NCI-H748 treated with DMSO at 0.1 percent for 48 hours (cell line): ENCODE measurements at places on chromosomes 16 and 17.
A peak's percentile ranks its signal among the peaks of the same experiment; 100 is the strongest.

DNA sequence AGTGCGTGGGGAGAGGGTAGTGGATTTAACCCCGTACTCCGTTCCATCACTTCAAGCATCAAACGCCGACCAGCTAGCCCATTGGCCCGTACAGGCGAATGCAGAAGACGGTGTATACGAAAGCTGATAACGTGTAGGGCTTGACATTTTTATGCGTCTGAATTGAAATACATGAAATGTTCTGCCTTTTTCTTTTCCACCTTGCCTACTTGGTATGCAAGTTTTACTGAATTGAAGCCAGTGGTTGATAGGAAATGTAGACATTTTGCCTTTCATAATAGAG lies 834 bp upstream of the STAT3 start:
- DNase-seq = no peak

- no peak for DNase-seq
These were observed 9.9 kb upstream of the BAIAP3 start for GRCh38 chr16:1323296-1324239.

GRCh38 chr17:75959051-75959838 lies 18.4 kb upstream of the FBF1 start:
- DNase-seq = no peak

DNA sequence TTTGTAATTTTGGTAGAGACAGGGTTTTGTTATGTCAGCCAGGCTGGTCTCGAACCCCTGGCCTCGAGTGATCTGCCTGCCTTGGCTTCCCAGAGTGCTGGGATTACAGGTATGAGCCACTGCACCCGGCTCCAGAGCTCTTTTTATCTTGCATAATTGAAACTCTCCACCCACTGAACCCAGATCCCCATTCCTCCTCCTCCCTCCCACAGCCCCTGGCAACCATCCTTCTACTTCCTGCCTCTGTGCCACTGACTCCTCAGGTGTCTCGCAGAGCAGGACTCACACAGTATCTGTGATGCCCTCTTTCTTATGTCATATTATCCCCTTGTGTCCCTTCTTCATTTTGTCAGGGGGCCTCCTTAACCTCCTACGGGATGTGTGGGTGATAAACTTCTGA lies 340.7 kb downstream of the SLC39A11 start:
- no peak for DNase-seq

- no peak for DNase-seq
These were observed 26.9 kb downstream of the TK2 start for GRCh38 chr16:66522816-66523590.

DNA sequence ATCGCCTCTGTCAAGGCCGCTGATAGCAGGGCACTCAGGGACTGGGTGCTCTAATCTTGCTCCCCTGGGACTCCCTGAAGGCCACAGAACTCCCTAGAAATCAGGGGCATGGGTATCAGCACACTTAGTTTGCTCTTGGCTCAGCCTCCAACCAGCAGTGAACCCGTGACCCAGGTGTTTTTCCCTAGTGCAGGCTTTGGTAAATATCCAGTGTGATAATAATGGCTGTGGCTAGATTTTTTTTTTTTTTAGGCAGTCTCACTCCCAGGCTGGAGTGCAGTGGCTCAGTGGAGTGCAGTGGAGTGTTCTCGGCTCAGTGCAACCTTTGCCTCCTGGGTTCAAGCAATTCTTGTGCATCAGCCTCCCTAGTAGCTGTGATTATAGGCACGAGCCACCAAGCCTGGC lies 10.3 kb downstream of the NUPR1 start:
- DNase-seq = no peak

DNA sequence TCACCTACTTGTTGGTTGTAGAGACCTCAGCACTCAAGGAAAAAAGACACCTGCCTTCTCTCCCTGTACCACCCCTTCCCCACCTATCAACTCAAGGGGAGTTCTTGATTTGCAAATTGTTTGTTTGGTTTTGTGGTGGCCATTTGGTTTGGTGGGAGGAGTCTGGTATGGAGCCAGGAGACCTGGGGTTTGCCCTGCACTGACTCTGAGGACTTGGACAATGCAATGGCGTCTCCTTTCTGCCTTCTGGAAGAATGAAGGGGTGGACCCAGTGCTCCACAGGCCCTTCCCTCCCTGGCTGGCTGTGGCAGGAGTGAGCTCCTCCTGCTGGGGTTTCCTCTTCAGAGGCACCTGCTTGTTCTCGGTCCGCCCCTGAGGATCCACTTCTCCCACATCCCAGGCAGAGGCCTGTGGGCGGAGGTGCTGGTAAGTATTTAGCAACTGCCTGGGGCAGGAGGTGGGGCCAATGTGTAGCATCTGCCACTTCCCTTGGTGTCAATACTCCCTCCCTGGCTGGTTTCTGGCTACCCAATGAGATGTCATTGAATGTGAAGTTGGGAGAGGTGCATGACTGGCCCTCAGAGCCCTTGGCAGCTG lies 164.5 kb downstream of the NTN1 start:
- no peak for DNase-seq

- DNase-seq = no peak
These were observed 339.0 kb downstream of the CDH13 start for GRCh38 chr16:82965808-82966207.

DNA sequence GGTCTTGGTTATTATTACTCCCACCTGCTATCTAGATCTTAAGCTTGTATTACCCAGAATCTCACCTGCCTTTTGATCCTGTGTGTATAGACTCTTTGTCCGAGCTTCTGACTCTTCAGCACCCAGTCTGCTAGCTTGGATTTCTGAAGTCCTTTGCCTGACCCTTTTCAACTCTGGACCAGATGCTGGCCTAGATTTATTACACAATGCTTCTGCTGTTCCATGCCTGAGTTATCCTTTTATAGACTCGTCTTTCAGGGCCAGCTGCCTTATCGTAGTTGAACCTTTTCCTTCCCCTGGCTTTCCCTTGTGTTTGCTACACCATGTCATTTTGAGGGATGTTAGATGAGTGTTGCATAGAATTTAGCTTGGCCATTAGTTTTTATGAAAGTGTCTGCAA lies 32.6 kb downstream of the RHOT1 start:
- DNase-seq = no peak

GRCh38 chr16:72244853-72245252 lies 72.9 kb upstream of the PMFBP1 start:
- DNase-seq = no peak

GRCh38 chr16:79316004-79316458 lies 284.5 kb downstream of the MAF start:
- DNase-seq = no peak

DNA sequence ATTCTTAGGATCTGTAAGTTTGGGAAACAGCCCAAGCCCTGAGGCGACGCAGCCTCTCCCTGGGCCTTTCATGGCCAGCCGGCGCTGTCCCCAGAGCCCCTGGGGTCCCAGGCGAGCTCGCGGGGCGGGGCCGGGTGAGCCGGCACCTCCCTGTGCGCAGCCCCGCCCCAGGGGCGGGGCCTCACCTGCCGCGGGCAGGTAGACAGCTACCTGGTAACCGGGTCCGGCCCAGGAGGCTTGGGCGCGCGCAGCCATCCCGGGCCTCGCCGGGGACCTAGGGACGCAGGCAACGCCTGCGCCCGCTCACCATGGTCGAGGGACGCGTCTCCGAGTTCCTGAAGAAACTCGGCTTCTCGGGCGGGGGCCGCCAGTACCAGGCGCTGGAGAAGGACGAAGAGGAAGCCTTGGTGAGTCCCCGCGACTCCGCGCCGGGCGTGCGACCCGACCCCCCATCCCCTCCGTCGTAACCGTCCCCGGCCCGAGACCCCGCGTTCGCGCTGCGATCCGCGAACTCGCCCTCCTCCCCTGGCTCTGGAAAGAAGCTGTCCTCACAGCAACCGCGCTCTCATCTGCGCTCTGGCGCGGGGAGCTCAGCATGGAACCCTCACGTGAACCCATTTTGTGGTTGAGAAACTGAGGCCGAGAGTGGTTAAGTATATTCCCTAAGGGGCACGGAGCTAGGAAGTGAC lies at the start of gene ATP2C2:
Gene ATP2C2, plus strand, starts transcription at position 231 of the 689 bp plus-strand sequence. Its CDS starts 78 bp downstream, at position 309.
- DNase-seq = peak; percentile 5

GRCh38 chr17:66711881-66712321 lies 123.0 kb upstream of the CACNG5 start:
- DNase-seq = peak; percentile 60

DNA sequence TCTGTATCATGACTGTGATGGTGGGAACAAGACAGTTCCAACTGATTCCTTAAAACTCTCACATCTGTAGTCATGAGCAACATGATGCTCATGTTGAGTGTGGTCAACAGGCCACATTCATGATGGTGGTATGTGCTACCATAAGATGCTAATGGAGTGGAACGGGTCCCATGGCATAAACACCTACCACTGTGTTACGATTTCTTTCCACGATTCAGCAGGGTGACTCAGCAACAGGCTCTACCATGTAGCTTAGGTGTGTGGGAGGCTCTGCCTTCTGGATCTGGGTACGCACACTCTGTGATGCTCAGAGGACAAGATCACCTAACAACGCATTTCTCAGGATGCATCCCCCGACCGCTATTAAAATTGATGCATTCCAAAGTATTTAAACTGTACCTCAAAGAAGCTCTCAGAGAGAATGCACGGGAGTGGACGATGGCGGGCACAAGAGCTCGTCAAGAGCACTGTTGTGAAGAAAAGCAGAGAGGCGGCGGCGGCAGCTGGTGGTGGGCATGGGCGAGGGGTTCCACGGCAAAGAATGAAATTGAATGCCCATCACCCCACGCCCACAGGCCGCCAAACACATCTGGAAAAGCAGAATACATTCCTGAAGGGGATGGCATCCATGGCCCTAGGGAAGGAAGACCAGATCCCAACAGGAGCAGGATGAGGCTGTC lies 133.3 kb downstream of the ZNF778 start:
- DNase-seq = no peak

- DNase-seq = no peak
These were observed 127.8 kb upstream of the CDH5 start for GRCh38 chr16:66238696-66239095.

- DNase-seq = no peak
These were observed 25.6 kb upstream of the PIK3R6 start for GRCh38 chr17:8893059-8893458.

DNA sequence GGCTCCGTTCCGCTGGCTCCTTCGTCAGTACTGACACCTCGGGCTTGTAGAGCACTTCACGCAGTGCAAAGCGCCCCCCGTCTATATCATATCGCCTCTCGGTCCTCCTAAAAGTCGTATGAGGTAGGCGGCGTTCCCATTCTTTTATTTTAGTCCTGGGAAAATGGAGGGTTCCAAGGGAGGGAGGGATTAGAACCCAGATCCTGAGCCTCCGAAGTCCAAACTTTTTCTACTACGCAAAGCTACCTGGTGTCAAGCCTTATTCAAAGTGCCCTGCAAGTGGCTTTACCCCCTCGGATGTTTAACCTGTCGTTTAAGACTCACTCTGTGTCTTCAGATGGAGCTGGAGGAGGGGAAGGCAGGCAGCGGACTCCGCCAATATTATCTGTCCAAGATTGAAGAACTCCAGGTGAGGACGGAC lies 348 bp upstream of the FTSJ3 start:
- no peak for DNase-seq

GRCh38 chr17:15917438-15918027 lies 27.4 kb upstream of the ADORA2B start:
- DNase-seq = no peak

- DNase-seq = no peak
These were observed 263.1 kb upstream of the TNRC6C start for GRCh38 chr17:77695386-77695785.

DNA sequence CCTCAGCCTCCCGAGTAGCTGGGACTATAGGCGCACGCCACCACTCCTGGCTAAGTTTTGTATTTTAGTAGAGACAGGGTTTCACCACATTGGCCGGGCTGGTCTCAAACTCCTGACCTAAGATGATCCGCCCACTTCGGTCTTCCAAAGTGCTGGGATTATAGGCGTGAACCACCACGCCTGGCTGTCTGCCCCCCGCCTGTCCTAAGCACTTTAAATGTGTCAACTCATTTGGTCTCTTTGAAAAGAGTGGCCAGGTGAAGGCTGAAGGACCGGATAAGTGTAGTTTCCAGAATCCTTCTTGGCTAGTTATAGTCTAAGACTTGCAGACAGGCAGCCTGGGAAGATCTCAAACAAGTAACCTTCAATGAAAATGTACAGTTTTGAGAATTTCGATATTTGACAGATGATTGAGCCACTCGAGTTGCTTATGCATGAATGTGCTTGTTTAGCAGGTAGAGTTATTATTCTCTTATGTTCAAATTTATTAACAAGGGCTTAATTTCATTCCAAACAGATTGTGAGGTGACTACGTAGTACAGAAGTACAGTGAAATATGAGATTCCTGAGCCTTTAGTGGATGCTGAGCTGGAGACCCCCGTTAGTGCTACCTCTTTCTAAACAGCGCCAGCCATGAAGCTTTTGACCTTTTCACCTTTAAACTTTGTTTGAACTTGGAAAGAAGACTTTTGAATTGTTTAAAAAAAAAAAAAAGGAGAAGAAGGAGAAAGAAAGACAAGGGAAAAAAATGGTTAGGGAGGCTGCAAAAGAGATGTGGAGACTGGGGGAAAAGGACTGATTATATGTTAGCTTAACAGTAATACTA lies 164.4 kb upstream of the TBX2 start:
- no peak for DNase-seq

- no peak for DNase-seq
These were observed 677 bp downstream of the DEF8 start for GRCh38 chr16:89949121-89949742.

- DNase-seq = no peak
These were observed 12.9 kb upstream of the ODF4 start for GRCh38 chr17:8326511-8327302.

DNA sequence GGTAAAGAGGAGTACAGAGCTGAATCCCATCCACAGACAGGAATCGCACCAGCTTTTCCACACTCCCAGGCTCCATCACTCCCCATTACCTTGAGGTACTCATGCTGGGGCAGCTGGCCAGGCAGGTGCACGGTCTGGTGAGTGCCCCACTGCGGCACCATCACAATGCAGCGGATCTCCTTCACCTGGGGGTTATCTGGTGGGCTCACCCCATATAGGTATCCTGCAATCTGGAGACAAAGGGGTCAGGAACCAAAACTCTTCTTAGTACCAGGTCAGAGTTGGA lies 1.8 kb upstream of the RILP start:
- DNase-seq = no peak

- DNase-seq = no peak
These were observed 53.7 kb upstream of the DLX4 start for GRCh38 chr17:49915260-49915659.

DNA sequence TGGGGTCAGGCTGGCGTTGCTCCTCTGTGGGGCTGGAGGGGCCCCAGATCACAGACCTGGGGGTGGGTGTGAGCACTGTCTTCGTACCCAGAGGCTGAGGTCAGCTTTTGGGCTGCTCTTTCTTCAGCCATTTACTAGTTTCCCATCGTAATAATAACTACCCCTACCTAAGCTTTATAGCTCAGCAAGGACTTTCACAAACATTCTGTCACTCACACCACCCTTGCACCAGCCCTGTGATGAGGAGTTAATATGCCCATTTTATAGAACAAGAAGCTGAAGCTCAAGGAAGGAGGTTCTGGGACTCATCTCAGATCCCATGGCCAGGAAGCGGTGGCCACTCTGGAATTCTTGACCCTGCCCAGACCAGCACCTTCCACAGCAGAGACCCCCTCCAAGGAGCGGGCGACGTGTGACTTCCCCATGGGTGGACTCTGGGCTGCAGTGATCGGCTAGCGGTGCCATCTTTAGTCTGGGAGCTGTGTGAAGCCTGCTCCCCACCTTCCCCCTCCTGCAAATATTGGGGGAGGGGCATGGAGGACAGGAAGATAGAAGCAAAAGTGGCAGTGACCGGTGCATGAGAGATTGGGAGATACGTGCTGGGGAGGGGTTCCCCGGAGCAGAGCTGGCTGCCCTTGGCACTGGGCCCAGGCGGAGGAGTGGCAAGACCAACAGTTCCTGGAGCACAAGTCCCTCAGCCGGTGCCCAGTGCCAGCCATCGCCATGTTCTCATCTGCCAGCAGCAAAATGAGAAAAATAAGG lies 81.8 kb upstream of the TOB1 start:
- DNase-seq = no peak

- DNase-seq = no peak
These were observed 23.5 kb downstream of the SMTNL2 start for GRCh38 chr17:4607773-4608187.
